HL-60 (cell line): ENCODE measurements at places on chromosomes 12 and 14.

DNA sequence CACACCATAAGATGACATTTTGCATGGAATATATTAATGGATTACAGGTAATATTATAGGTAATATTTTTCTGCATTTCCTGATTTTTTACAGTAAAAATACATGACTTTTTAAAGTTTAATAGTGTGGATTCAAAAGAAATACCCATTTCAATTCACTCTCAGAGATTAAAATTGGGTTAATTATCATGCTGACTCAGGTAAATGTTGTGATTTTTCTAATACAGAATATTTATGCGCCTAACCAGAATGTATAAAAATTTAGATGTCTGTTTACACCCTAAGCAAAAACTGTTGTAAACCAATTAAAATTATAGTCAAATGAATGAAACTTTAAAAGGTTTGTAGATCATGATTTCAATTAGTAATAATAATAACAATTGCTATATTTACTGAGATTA is 117.2 kb upstream of the FLRT2 start:
- no peak for DNase-seq

DNA sequence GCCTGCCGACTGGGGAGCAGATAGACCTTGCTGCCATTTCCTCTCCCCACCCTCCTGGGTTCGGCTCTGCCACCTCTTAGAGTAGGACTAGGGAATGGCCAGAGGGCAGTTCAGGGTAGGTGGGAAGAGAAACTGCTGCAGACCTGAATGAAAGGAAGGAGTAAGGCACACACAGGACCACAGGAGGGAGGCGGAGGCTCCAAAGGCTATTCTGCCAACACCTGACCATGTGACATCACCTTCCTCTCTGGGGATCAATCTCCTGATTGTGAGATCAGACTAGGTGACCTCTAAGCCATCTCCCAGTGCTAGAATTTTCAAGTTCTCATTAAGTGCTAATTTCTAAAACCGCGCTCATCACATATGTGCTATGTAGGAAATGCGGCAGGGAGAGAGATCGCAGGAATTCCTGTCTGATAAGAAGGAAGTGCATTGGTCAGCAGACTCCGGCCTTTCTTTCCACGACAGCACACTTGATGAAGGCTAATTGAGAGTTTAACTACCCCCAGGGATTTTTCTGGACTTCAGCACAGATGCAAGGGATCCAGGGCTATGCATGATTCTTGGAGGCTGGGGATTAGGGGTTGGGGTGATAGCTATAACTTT is 11.5 kb upstream of the TSPAN11 start:
- DNase-seq, result no peak

- no peak for DNase-seq
Measured at GRCh38 chr14:85519661-85520305, 10.2 kb upstream of the FLRT2 start.

DNA sequence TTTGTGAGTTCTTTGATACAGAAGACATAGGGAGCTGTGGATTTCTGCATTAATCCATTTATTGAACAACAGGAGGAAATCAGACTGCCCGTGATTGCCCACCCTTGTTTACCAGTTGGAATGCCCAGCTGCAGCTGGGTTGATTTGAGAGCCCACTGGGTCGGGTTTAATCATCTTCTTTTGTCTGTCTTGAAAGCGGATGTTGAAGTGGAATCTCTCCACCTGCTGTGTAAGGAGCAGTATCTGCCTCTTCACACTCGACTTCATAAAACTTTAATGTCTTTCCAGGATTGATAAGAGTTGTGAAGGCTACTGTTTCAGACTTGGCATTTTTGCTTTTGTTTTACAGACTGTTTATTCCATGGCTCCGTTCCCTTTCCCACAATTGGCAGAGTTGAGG is 39.9 kb downstream of the TBC1D30 start:
- DNase-seq, result no peak

GRCh38 chr14:102873546-102874061 is 48.9 kb upstream of the AMN start:
- no peak for DNase-seq

DNA sequence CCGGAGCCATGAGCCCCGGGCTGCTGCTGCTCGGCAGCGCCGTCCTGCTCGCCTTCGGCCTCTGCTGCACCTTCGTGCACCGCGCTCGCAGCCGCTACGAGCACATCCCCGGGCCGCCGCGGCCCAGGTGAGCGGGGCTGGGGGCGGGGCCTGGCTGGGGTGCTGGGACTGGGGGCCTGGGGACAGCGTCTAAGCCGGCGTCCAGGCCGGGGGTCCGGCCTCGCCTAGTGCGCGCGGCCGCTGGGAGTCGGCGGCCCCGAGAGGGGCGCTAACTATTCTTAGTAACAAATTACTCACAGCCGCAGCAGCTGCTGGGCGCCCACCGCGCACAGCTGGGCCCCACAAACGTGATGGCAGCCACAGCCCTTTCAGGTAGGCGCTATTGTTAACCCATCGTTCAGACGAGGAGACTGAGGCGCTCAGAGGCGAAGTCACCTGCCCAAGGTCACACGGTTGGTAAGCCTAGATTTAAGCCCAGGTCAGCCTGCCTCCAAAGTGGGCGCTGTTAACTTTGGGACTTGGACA is 374 bp downstream of the CYP46A1 start:
- DNase-seq, result no peak

GRCh38 chr14:80901260-80901659 is 40.3 kb downstream of the CEP128 start:
- no peak for DNase-seq

DNA sequence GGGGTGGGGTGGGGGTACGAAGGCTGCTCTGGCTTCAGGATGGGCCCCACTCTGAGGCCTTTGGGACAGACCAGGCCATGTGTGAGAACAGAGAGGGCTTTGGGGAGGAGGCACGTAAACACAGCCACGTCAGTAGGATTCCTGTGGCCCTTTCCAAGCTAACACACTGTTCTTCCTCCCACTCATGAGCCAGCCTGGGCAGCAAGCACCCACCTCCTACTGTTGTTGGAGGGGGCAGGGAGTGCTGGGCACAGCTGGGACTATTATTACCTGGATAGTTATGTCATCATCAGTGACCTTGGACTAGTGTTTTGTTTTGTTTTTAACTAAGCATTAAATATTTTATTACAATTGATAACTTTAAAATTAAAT is 5.3 kb downstream of the CHGA start:
- no peak for DNase-seq

- no peak for DNase-seq
Measured at GRCh38 chr14:89470401-89470800, 53.4 kb upstream of the FOXN3 start.

DNA sequence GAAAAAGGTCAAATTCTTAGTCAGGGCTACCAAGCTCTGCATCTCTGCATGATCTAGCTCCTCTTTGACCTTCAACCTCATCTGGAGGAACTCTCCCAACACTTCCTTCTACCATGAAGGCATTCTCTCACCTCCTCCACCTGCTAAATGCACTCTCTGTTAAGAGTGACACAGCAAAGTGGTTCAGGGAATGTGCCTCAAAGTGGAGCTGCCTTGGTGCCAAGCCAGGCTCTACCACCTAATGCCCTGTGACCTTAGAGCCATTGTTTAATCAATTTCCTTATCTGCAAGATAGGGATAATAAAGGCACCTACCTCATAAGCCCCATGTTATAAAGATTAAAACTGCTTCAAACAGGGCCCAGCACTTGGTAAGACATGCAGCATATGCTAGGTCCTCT is 236.7 kb downstream of the ANO2 start:
- DNase-seq, result no peak

DNA sequence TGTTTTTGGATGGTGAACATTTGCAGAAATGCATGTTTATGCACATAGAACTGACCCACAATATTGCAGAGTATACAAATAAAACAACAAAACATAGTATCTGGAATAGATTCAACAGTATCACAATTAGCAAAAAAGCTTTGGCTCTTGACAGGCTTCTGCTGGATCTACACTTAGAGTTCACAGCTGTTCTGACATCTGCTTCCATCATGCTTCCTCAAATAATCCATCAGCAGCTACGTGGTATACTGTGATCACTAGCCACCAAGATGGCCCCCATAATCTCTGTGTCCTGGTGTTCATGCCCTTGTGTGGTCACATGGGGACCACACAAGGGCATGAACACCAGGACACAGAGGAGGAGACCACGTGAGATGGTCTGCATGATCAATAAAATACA is 166.6 kb upstream of the CCDC198 start:
- no peak for DNase-seq

DNA sequence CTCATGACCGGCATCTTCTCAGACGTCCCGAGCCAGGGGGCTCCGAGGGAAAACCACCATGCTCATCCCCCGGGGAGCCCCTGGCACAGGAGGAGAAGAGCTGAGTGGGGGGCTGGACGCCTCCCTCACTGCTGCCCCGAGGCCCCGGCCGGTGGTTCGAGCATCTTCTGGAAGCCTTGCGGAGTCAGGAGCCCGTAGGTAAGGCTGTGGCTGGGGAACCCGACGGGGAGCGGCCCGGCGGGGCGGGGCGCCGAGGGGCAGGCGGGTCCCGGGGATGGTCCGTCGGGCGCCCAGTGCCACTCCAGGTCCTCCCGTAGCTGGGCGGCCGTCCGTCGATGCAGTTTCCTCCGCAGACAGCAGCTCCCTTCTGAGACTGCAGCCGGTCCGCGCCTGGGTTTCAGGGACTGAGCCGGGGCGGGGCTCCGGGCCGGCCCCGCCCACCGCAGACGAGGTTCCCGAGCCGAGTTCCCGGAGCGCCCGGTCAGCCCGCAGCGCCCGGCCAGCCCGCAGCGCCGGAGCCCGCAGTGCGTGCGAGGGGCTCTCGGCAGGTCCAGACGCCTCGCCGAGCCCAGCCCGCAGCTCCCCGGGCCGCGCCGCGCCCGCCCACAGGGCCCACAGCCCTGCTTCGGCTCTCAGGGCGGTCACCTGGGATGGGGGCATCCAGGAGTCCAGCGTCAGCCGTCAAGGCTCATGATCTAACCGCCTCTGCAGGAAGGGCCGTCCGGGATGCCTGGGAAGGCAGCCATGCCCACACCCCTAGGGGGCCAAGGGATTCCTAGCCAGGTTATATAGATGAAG is at the start of gene PGF:
TSS of gene PGF (minus strand) at position 369 of the 798 bp plus-strand sequence. CDS start at position 14, 355 bp downstream.
- DNase-seq, result no peak

- DNase-seq, result no peak
Measured at GRCh38 chr14:59344016-59344415, 121.2 kb downstream of the GPR135 start.

GRCh38 chr14:66426451-66426850 is 59.7 kb upstream of the CCDC196 start:
- no peak for DNase-seq

DNA sequence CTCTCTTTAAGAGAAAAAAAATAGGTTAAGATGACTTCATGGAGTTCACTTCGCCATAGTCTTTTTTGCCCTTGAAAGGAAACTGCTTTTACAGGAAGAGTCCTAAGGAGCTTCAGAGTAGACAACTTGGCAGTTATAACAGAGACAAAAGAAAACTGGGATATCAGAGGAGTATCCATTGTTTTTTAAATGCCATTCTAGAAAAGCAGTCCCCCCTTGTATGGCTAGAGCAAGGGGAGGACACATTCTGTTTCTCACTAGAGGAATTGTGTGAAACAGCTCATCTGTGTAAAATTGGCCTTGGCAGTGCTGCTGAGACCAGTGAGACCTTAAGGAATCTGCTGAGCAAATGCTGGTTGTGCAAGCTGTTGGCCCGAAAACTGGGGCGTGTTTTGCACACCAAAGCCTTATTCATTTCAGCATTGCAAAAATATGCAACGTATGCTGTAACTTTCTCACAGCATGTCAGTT is 128.0 kb downstream of the GPR135 start:
- no peak for DNase-seq

DNA sequence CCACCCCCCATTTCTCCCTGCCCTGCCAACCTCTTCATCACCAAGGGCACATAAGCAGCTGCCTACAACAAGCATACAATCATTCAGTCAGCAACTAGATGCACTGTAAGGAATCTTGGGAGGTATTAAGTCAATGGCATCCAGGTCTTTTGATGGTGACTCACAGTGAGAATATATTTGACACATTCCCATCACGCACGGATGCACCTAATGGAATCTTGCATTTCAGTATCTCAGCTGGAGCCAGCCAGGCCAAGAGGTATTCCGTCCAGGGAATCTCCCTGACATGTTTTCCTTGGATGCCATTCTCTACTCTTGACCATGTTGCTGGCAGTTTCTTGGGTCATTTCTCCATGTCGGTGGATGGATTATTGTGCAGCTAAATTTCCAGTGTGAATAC is 73.9 kb upstream of the CAPRIN2 start:
- DNase-seq, result no peak

DNA sequence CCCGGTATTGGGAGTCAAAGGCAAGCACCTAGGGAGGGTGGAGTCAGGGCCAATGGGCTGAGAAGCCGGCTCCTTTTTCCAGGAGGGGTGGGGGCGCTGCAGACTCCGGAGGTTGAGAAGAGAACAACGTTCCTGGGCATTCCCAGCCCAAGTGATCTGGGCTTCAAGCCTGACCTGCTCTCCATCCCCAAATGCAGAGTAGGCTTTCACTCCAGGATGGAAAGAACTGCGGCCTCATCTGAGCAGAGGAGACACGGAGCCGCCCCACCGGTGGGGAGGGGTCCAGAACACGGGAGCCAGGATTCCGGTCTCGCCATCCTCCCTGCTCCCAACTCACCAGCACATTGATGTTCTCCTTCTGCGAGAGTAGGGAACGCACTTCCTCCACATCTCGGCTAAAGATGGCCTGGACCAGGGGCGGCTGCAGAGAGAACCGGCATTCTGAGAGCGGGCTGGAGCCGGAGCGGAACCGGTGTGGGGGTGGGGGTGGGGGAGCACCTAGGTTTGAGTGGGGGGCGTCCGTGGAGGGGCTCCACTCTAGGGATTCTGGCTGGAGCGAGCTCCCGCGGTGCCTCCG is 605 bp downstream of the ANKRD52 start:
- no peak for DNase-seq

- DNase-seq, result no peak
Measured at GRCh38 chr14:63941023-63941422, 88.2 kb downstream of the SYNE2 start.

DNA sequence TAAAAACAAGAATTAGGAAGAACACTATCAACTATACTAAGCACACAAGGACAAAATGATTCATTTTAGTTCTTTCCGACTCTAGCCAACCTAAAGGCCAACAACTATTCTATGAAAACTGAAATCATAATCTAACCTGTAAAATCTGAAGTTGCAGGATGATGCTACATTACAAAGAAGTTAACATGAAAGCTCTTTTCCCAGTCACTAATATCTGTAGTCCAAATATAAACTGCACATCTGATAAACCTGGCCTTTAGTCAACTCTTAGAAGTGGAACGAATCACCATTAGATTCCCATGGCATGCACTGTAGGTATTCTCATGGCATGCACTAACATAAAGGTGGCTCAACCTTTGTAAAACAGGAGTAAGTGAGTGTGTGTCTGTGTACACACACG is 41.7 kb downstream of the BLTP3B start:
- DNase-seq, result no peak

DNA sequence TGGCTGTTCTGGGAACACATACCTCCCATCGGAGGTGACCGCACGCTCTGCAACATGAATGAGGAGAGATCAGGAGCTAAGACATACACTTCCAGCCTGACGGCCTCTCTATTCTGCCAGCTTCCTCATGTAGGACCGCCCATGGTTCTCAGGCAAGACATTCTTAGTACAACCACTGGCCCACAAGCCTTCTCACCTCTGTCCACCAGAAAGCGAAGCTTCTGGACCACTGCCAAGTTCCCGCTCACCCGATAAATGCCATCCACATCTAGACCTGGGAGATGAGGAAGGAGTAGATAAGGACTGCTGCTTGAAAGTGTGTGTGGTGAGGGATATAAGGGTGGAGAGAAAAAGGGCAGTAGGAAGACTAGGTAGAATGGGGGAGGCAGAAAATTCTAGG is 5.2 kb downstream of the ARHGAP9 start:
- no peak for DNase-seq

GRCh38 chr14:61280526-61281185 is 482 bp downstream of the TMEM30B start:
- DNase-seq, result no peak
